ENCODE measurements at places on chromosomes 16 and 17. TPM values are rescaled to one million over a fixed set of nuclear protein-coding genes. Genes with fewer than 3 reads are reported as not detected.

Gene SLC6A4
- total RNA-seq, result 3.0 TPM

Gene CA10
- total RNA-seq, result not detected

Gene TM4SF5
- total RNA-seq, result not detected

DNA sequence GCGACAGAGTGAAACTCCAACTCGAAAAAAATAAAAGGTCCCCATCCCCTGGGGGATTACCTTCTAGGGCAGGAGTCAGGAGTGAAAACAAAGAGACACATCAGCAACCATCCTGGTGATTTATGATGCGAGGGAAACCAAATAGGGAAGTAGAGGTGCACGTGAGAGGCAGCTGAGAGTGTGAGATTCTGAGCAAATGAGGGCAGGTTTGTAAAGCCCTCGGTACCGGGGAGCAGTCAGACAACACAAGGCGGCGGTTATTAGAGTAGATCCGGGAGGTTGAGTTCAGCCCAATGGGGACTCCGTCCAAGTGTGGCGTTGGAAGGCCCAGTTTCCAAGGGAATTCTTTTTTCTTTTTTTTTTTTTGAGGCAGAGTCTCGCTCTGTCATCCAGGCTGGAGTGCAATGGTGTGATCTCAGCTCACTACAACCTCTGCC is 7.4 kb upstream of the ARMC7 start:
- no peak for DNase-seq

DNA sequence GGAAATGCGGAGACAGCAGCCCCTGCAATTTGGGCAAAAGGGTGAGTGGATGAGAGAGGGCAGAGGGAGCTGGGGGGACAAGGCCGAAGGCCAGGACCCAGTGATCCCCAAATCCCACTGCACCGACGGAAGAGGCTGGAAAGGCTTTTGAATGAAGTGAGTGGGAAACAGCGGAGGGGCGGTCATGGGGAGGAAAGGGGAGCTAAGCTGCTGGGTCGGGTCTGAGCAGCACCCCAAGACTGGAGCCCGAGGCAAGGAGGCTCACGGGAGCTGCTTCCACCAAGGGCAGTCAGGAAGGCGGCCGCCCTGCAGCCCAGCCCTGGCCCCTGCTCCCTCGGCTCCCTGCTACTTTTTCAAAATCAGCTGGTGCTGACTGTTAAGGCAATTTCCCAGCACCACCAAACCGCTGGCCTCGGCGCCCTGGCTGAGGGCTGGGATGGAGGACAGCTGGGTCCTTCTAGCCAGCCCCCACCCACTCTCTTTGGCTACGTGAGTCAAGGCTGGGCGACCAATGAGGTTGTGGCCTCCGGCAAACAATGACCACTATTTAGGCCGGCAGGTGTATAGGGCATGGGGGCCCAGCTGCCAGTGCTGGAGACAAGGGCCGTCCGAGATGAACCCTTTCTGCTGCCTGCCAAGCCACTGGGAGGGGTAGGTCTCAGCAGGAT is 507 bp downstream of the SERPINF1 start:
- DNase-seq, result no peak

DNA sequence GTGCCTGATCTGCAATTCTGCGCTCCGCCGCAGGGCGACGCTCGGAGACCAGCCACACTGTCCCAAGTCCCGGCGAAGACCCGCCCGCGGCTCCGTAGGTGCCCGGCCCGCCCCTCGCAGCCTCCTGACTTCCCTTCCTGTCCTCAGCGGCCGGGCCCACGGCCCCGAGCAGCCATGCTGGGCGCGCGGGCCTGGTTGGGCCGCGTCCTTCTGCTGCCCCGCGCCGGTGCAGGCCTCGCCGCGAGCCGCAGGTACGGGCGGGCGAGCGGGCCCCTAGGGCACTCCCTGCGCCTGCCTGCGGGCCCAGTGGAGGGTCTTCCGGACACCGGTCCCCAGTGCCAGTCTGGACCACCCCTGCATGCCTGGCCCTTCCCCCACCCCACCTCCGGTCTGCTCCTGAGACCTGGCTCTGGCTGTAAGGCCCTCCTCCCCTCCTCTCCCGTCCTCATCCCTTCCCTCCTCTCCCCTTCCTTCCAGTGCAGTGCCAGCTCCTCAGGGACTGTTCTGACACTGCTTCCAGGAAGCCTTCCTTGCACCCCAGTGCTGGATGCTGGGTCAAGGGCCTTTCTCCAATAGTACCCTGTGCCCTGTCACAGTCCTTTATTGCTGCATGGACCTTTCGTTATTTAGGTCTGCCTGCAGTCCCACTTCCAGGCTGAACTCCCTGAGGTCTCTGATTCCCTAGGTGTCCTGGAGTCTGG is at the start of gene SPATA20:
TSS of gene SPATA20 (plus strand) at position 140 of the 701 bp plus-strand sequence. CDS start at position 175, 35 bp downstream.
- DNase-seq, result peak; percentile 94

DNA sequence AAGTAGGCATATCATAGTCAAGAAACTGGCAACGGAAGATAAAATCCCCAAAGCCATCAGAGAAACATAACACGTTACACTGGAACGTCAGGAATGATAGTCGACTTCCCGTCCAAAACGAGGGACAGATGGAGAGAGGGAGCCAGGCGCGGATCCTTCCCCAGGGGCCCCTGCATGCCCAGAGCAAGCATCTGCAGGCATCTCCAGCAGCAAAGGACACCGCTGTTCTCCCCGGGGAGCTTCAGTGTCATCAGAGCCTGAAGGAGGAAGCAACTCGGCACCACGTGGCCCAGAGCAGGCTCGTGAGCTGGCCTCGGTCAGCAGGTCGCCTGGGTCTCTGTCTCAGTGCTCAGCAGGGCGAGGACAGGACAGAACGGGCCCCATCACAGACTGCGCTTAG is 50.1 kb downstream of the LMF1 start:
- DNase-seq, result no peak

DNA sequence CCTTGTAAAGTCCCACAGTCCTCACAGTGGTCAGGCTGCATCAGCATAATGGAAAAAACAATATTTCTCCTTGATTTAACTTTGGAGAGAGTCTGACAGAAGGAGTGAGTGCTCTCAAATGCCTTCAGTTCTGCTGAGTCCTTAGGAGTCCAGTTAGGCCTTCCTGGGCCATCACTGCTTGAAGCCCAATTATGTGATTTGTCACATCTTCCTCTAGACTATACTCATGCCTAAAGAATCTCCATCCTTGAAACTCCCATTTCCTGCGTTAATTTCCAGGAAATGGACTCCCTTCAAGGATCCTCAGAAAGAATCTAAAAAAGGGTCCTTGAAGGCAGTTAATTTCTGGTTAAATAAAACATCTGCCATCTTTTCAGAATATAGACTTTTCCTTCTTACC is 52.8 kb downstream of the SLFN5 start:
- no peak for DNase-seq

DNA sequence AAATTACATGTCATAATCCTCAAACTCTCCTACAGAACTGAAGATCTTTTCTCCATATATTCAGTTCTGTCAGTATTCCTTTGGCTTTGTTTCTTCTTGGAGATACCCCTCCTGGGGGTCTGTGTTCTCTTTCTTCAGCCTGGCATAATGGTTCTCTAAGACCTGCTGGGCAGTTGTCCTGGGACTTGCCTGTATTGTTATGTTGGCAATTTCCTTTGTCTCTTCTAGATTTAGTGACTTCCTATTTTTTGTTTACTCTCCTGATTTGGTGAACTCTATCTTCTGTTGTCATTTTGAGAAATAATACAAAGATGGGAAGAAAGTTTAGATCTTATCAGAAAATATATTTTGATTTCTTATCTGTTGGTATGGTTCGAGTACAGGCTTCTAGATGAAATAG is 127.8 kb downstream of the GOSR1 start:
- no peak for DNase-seq

DNA sequence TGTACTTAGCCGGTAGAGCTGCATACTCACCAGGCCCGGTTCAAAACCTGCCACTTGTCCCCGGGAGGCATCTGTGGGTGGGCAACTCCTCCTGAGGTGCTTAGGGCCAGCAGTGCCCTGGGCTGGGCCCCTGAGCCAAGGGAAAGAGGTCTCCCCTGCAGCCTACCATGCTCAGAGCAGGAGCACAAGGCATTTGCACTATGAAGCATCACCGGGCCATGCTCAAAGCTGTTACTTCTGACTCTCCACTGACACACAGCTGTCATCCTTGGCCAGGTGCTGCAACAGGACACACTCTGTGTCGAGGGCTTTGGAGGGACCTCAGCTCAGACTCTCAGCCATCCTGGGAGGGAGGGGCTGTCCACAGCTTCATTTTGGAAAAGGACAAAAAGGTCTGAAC is 37.2 kb downstream of the SLC38A8 start:
- DNase-seq, result no peak

DNA sequence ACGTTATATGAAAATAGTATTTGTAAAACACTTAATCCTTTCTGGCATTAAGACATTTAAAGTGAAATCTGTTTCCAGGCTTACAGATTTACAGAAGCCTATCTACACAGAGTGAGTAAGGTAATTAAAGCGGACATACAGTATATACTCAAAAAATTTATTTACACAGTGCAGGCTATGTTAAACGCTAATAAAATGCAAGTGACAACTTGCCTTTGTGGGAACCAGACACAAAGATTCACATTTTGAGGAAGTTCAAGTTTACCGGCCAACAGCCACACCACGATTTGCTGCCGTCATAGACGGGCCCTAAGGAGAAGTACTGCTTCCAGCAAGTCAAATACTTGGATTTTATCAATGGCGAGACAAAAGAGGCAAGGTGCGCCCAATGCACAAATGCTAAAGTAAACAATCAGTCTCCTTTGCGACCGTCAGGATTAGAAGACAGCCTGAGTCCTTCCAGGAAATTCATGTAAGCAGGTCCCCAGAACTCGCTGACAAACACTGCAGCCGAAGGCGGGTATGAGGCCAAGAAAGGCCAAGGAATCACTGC is 801 bp downstream of the VPS35 start:
- peak; percentile 66 for DNase-seq

All from sciatic nerve (tissue), 2 donors.